ENCODE measurements at places on chromosomes 2 and 18. TPM values are rescaled to one million over a fixed set of nuclear protein-coding genes. Genes with fewer than 3 reads are reported as not detected.

Gene ANKRD29
- total RNA-seq = 0.90 TPM

Gene MLPH
- total RNA-seq = 9.9 TPM

Gene ABCG5
- total RNA-seq = not detected

Gene POMC
- 2.8 TPM for total RNA-seq

Gene KIF5C
- 0.16 TPM for total RNA-seq

Gene TRIM43
- total RNA-seq = not detected

Gene TMEFF2
- 0.16 TPM for total RNA-seq
